Heart left ventricle (tissue), 16 donors: ENCODE measurements at places on chromosomes 2 and 18. TPM values are rescaled to one million over a fixed set of nuclear protein-coding genes. Genes with fewer than 3 reads are reported as not detected.

GRCh38 chr2:191569025-191569424 is 108.9 kb upstream of the NABP1 start:
- H3K4me1 ChIP-seq: no peaks in the 10 kb centered on the region
- H3K36me3 ChIP-seq: no peaks in the 10 kb centered on the region
- no peak overlapping the region for H3K27ac ChIP-seq
- H3K4me3 ChIP-seq: no peak overlapping the region
- H3K27me3 ChIP-seq: no peaks in the 10 kb centered on the region
- DNase-seq: no peak

- H3K27ac ChIP-seq: no peak overlapping the region
- no peaks in the 10 kb centered on the region for H3K36me3 ChIP-seq
These were observed 565.5 kb downstream of the CCDC85A start for GRCh38 chr2:56749152-56749752.

GRCh38 chr2:193869564-193869963 is 1674.8 kb upstream of the TMEFF2 start:
- no peak overlapping the region for H3K27ac ChIP-seq
- H3K4me3 ChIP-seq: no peak overlapping the region
- no peaks in the 10 kb centered on the region for H3K4me1 ChIP-seq
- no peaks in the 10 kb centered on the region for H3K27me3 ChIP-seq
- no peak for DNase-seq
- no peaks in the 10 kb centered on the region for H3K36me3 ChIP-seq

- no peak overlapping the region for H3K27ac ChIP-seq
- no peaks in the 10 kb centered on the region for H3K27me3 ChIP-seq
- no peaks in the 10 kb centered on the region for H3K36me3 ChIP-seq
- DNase-seq: no peak
- H3K4me3 ChIP-seq: no peak overlapping the region
- H3K4me1 ChIP-seq: peaks cover 4% of the 10 kb centered on the region
These were observed 186.3 kb downstream of the TMEM163 start for GRCh38 chr2:134532537-134532936.

CELF4 gene
- 0.41 TPM for total RNA-seq

CDC42EP3 gene
- total RNA-seq: 189 TPM
